CD4-positive, CD25-positive, alpha-beta regulatory T cell (primary cell): ENCODE measurements at places on chromosomes 4 and X.
A peak's percentile ranks its signal among the peaks of the same experiment; 100 is the strongest.

- peak; percentile 12 for DNase-seq
Measured at GRCh38 chr4:98689507-98690174, 31.2 kb upstream of the TSPAN5 start.

DNA sequence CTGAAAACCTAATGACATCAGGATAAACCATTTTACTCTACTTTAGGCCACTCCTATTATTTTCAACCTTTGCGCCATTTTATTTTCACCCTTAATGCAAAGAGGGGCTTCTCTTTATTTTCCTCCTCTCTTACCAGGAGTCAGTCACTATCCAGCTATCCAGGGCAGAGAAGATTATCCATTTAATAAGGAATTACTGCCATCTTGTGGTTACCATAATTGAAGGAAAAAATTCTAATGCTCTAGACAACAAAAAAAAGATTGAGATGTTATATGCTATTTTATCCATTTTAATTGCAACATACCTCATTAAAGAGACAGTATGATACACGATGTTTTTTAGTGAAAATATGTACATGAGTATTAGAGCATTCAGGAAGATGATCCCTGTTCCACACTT, 514.5 kb upstream of the FAM241A start:
- DNase-seq, result no peak

DNA sequence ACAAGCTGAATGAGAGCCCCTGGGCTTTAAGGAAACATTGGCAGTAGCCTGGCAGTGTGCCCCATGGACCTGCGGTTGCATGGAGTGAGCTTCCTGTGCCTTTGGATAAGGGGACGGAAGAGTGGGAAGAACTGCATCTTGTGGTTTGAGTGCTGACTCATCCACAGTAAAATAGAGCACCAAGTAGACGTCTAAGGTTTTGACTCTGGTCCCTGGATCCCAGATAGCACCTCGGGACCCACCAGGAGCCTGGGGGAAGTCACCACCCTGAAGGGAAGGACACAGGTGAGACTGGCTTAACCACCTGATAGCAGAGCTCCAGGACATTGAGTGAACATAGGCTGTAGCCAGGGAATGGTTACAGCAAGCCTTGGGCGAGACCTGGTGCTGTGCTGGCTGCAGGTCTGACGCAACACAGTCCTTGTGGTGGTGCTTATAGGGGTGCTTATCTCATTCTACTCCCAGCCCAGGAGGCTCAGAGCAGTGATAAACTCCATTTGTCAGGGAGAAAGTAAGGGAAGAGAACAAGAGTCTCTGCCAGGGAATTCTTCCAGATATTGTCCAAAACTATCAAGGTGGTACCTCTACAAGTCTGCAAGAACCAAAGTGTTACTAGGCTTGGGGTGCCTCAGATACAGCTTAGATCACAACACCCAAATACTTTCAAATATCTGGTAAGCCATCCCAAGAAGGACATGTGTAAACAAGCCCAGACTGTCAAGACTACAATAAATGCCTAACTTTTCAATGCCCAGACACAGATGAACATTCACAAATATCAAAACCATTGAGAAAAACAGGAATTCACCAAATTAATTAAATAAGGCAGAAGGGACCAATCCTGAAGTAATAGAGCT, 123.6 kb upstream of the TET2 start:
- no peak for DNase-seq

- DNase-seq, result no peak
Measured at GRCh38 chr4:16484711-16485110, 258.4 kb upstream of the TAPT1 start.

DNA sequence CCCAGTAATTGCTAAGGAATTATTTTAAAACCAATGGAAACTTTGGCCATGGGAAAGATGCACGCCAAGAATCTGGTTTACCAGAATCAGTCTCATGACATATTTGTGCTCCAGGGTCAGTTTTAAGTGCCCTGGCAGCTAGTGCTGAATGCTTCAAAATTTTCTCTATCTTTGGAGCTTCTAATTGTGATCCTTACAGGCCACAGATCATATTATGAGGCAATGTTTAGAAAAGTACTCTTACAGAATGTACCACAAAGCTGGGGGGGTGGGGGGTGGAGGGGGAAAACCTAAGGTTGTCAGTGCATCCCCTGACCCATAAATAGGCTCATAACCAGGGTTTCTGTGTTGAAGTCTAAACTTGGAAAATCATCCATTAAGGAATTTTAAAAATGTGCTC, 514.5 kb downstream of the INPP4B start:
- DNase-seq, result no peak

- DNase-seq, result peak; percentile 4
Measured at GRCh38 chrX:22666441-22666840, 333.3 kb upstream of the DDX53 start.

DNA sequence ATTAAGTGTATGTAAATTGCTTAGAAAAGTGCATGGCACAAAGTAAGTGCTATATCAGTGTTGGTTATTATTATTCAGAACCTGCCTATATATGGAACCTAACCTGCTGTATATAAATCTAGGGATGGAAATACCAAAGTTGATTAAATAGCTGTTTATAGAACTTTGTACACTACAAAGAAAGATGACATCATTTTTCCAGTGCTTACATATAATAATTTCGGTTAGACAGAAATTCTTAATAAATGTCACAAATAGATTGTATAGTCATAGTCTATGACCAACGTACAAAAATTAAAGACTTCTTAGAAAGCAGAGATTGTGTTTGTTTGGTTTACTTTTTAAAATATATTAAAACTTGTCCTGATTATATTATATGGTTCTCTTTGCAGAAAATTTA, 4.4 kb downstream of the GYPB start:
- DNase-seq, result no peak

DNA sequence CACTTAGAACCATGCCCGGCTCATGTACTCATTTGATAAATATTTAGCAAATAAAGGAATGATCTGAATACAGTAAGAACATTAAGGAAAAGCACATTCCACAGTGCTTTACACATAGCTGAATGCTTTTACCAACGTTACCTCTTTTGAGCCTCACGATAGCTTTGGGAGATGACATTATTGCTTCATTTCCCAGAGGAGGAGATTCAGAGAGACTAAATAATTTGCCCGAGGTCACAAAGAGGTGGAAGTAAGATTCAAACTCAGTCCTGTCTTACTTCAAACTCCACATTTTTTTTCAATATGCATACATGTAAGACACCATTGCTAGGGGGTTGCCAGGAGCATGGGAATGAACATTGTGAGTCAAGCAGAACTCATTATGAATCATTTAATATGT, 538.5 kb downstream of the BCOR start:
- DNase-seq, result no peak

GRCh38 chr4:109027016-109027500, 264.2 kb upstream of the ETNPPL start:
- DNase-seq, result no peak

DNA sequence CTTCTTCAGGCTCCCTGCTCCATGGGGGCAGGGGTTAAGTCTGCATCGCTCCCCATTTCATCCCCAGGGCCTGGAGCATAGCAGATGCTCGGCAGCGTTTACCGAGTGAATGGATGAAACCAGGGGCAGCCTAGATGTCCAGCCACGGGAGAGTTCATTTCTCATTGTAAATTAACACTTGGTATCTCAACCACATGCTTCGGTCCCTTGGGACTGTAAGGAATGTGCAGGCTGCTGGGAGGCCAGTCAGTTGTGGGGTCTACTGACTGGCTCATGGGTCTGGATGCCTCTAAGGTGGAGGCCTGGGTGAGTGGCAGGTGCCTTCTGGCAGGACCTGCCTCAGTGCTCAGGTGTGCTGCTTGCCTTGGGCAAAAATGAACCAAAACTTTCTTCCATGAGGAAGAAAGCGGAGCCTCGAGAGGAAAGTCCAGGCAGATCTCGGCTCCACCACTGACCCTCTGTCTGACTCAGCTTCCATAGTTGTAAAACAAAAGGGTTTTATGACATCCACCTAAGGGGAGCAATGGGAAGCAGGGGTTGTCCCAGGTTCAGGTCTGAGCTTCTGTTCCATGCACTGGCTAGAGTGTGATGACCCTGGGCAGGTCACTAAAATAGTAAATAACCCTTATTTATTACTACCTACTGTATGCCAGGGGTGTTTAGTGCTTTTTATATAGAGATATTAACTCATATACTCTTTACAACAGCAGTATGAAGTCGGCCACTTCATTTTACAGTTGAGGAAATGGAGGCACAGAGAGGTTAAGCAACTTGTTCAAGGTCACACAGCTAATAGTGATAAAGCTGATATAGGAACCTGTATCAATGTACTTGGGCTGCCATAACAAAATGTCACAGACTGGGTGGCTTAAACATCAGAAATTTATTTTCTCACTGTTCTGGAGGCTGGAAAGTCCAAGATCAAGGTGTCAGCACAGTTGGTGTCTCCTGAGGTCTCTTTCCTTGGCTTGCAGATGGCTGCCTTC, 144.3 kb upstream of the STX18 start:
- no peak for DNase-seq

- no peak for DNase-seq
Measured at GRCh38 chrX:23435108-23435507, 100.5 kb downstream of the PTCHD1 start.

- DNase-seq, result no peak
Measured at GRCh38 chr4:156177941-156178340, 224.3 kb upstream of the CTSO start.

DNA sequence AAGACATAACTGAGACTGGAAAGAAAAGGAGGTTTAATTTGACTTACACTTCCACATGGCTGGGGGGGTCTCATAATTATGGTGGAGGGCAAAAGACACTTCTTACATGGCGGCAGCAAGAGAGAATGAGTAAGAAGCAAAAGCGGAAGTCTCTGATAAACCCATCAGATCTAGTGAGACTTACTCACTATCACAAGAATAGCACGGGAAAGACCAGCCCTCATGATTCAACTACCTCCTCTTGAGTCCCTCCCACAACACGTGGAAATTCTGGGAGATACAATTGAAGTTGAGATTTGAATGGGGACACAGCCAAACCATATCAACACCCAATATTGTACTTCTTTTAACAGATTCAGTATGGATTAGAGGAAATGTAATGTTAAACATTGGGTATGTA, 646.6 kb downstream of the ANKRD50 start:
- DNase-seq, result no peak
